ENCODE measurements at places on chromosomes 1 and 21. TPM values are rescaled to one million over a fixed set of nuclear protein-coding genes. Genes with fewer than 3 reads are reported as not detected.

DNA sequence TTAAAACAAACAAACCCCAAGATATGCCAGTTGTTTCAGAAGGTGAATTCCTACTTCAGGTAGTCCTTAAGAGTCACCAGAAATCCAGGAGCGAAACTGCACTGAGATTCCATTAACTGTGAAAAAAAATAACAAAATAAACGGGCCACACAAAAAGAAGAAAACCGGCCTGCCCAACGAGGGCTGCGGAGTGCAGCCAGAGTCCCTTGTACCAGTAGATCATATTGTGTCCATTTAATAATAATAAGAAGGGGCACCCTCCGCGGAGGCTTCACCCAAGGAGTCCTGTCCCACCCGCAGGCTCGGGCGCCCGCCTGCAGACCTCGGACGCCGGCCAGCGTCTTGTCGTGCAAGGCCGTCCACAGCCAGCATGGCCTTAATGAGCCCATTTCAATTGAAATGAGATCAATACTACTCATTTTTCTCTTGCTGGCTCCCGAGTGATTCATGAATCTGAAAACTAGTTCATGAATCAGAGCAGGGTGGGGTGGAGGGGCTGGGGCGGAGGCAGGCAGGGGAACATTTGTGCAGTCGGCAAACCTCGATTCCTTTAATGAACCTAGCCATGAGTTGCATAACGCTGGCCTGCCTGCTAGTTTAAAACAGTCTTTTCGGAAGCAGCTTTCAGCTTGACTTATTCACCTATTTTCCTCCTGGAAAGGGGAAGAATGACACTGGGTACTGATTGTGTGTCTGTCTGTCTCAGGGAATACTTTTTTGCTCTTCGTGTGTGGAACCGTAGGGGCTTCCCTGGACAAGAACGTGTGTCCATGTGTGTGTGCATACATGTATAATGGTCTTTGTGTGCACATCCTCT is 113.1 kb upstream of the IRF2BP2 start:
- peak overlapping the region; percentile 92 for H3K27ac ChIP-seq
- peak overlapping the region; percentile 13 for H3K4me3 ChIP-seq
- H3K27me3 ChIP-seq = no peaks in the 10 kb centered on the region
- DNase-seq = peak; percentile 87
- H3K4me1 ChIP-seq = peaks cover 55% of the 10 kb centered on the region
- no peaks in the 10 kb centered on the region for H3K36me3 ChIP-seq

DNA sequence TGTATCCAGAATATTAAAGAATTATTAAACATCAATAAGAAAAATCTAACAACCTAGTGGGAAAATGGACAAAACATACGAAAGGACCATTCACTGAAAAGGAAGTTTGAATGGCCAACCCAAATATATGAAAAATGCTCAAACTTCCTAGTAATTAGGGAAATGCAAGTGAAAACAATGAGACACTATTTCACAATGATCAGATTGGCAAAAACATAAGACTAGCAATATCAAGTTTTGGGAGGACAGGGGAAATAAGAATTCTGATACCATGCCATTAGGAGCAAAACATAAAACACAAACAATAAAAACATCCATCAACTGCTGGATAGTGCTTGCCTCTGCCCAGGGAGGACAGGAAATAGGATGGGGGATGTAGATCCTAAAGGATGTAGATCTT is 14.3 kb downstream of the XCL2 start:
- H3K27ac ChIP-seq = no peak overlapping the region
- no peak for DNase-seq
- H3K4me1 ChIP-seq = no peaks in the 10 kb centered on the region
- H3K36me3 ChIP-seq = no peaks in the 10 kb centered on the region

DNA sequence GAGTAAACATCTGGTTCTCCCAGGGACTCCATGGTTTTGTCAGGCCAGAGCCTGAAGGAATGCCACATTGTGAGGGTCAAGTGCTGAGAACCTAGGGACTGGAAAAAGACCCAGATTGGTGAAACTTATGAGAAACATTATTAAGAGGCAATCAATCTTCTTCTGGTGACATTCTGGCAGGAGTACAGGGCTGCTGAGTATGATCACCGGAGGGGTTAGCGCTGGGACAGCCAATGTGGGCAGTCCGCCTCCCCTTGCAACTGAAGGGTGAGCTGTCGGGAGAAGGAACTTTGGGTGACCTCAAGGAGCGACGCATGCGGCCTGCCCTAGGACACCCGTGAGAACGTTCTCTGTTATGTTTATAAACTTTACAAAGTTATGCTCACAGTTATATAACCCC is 429.0 kb downstream of the LMO4 start:
- peaks cover 12% of the 10 kb centered on the region for H3K4me1 ChIP-seq
- H3K4me3 ChIP-seq = no peak overlapping the region
- no peak overlapping the region for H3K27ac ChIP-seq
- H3K36me3 ChIP-seq = no peaks in the 10 kb centered on the region

DNA sequence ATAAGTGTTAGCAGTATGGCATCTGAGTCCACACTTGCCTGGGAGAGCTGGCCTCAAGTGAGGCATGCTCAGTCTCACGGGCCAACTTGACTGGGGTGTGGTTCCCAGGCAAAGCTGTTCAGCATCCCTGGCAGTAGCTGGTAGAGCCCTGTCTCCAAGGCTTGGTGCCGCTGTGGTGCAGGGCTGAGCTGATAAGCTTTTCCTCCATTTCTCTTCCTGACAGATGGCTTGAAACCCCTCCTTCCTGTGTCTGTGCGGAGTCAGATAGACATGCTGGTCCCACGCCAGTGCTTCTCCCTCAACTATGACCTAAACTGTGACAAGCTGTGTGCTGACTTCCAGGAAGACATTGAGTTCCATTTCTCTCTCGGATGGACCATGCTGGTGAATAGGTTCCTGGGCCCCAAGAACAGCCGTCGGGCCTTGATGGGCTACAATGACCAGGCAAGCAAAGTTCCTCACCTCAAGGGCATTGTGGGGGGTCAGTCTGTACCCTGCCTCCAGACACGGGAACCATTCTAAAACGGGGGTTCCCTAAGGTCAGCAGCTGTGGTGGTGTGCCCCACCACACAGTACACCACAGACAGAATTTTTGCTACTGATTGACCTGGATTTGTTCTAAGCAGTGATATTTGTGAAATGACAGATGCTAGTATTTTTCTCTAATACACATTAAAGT is 13.7 kb upstream of the MIIP start:
- no peaks in the 10 kb centered on the region for H3K27me3 ChIP-seq
- H3K27ac ChIP-seq = no peak overlapping the region
- no peak for DNase-seq
- H3K4me1 ChIP-seq = peaks cover 2% of the 10 kb centered on the region
- no peak overlapping the region for H3K4me3 ChIP-seq

CACNA1S gene
- not detected for total RNA-seq

DNA sequence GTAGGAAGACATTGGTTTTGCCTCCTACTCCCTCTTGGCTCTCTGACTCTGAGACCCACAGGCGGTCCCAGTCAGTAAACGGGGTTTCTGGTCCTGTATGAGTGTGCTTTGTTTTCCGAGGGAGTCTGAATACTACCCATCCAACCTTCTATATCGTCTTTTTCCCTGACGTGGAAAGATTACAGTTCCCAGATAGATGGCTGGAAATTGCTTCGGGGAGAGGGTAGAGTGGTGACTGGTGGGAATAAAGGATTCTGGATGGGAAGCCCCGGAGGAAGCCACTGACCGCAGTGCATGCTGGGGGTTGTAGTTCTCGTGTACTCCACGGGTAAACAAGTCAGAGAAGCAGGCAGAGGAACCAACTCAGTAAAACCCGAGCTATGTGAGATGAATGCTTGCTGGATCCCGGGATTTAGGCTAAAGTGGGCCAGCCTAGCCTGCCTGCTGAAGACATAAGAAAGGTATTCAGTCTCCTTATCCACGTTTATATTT is 66.2 kb upstream of the IRF2BP2 start:
- peak overlapping the region; percentile 38 for H3K4me3 ChIP-seq
- no peaks in the 10 kb centered on the region for H3K36me3 ChIP-seq
- peak; percentile 74 for DNase-seq
- peak overlapping the region; percentile 12 for H3K27ac ChIP-seq
- no peaks in the 10 kb centered on the region for H3K4me1 ChIP-seq

SPRR1A gene
- not detected for total RNA-seq

RAD54L gene
- 4.8 TPM for total RNA-seq

SLC30A2 gene
- not detected for total RNA-seq

C1orf87 gene
- total RNA-seq = not detected
